ENCODE measurements at places on chromosomes 1 and 21.

- DNase-seq = no peak
These were observed 109.5 kb upstream of the LMO4 start for GRCh38 chr1:87219141-87219540.

GRCh38 chr1:201946224-201946908, at the start of gene LMOD1:
TSS of gene LMOD1 (minus strand) at chr1:201946548. CDS start at chr1:201946340, 208 bp downstream.
- DNase-seq = no peak

DNA sequence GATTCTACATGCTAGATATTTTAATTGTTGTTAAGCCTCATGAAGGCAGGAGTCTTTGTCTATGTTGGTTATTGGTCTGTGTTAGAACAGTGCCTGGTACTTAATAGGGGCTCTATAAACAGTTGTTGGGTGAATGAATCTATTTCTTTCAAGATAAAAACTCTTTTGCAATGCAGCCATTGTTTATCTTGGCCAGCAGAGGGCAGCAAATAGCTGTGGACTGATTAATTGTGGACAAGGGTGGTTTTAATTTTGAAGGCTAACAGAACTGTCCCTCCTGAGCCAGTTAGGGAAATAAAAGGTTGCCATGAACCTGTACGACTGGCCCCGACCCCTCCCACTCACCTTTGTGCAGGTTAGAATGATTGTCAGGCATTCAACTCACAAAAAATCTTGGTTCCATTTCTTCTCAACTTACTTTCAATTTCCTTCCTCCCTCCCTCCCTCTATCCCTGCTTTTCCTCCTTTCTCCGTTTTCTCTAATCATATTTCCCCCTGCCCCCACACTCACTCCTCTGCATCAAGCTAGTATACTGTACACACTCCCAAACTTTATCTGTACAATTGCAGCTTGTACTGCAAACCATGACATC, 66.3 kb upstream of the DIRAS3 start:
- DNase-seq = no peak

DNA sequence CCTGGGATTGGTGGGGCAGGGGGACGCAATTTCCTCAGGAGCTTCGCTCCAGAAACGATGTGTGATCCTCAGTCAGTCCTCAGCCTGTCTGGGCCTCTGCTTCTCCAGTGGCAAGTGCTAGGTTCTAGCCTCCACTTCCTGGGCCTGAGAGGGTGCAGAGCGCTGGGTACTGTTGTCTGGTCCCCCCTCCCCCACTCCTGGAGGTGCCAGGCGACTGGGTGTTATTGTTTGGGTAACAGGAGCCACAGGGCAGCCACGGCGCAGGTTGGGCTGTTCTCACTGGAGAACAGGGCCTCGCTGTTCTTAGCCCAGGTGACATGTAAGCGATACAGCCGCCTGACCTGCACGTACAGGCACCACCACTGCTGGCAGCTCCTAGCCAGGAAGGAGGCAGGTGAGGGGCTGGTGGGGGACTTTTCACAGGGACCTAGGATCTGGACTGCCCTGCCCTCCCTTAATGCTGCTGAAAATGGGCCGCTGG, 2.1 kb downstream of the RPS6KA1 start:
- DNase-seq = no peak

DNA sequence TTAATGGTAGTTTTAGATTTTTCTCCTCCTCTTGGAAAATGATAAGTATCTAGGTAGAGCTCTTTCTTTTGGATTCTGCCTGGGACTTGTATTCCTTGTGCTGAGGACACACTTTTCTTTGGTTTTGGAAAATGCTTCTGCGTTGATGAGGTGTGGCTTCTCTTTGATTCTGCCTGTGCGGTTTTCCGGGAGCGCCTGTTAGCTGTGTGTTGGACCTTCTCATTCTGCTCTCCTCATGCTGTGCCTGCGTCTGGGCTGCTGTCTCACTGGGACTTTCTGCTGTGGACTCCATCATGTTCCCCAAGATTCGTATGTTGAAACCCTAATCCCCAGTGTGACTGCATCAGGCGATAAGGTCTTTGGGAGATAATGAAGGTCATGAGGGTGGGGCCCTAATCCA, 21.0 kb downstream of the C1orf174 start:
- DNase-seq = no peak

GRCh38 chr1:7253118-7253480, 467.8 kb downstream of the CAMTA1 start:
- no peak for DNase-seq

- DNase-seq = no peak
These were observed 127.9 kb downstream of the URB2 start for GRCh38 chr1:229753764-229754551.

DNA sequence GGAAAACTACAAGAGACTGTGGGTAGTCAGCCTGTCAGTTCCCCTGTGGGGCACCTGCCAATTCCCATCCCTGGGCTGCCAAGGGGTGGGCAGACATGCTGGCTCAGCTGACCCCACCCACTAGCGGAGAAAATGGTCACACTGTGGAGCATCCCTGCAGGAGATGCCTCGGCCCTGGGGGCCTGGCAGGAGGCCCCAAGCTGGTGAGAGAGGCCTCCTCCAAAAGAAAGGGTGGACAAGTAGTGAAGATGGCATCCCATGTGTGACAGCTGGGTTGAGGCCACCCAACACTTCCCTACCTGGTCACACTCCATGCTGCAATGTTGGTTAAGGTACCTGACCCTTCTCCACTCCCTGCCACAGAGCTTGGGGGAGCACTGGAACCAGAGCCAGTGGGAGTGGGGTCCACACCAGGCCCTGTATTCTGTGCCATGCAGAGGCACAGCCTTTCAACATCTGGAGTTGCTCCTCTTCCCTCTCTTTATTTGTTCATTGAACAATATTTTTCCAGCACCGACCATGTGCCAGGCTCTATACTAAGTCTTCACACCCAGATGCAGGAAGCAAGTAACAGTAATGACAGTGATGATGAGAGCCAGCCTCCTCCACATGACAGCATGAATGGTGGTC, 59.5 kb downstream of the KLHDC7A start:
- no peak for DNase-seq

DNA sequence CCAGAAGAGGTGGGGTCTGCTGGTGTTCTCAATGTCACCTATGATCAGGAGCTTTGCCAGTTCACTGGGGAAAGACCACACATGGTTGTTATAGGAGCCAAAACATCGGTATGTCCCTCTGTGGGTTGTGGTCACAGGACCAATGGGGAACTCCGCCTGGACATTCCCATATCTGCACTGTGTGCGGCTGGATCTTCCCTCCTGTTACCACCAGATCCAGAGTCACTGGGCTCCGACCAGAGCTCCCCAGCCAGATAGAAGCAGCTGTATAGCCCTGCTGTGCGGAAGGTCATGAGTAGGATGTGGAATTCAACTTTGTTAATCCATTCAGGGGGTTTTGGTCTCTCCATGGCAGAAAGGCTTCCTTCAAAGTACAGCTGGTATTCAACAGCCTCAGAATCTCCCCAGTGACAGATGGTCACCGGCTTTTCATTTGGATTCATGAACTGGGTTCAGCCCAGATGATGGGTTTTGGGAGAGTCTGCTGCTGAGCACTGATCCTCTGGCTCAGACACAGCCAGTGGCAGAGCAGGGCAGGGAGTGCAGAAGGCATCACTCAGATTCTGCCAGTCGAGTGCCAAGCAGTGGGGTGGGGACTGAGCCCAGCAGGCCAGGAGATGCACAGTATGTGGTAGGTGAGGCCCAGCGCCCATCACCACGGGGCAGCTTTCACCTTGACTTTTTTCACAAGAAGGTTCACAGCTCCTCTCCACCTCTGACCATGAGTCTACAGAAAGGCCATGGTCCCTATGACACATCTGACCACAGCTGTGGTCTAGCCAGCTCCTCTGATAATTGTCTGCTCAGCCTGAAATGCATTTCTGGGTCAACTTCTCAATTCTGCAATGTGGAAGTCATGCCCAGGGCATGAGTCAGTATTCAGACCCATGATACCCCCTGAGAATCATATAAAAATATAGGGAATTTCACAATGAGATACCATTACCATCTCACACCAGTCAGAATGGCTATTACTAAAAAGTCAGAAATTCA, 2.9 kb upstream of the SHCBP1L start:
- DNase-seq = no peak

DNA sequence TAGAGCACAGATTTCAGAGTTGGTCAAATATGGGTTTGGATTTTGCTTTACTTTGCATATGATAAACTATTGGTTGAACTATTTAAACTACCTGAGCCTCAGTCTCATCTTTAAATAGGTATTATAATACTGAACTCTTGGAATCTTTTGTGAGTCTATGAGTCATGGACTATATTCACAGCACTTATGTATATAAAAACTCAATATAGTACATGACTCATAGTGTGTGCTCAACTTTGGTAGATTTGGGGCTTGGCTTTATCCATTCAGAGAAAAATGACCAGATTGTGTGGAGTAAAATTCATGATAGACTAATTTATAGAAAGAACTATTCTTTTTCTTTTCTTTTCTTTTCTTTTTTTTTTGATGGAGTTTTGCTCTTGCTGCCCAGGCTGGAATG, 28.7 kb downstream of the FCRL3 start:
- DNase-seq = no peak

DNA sequence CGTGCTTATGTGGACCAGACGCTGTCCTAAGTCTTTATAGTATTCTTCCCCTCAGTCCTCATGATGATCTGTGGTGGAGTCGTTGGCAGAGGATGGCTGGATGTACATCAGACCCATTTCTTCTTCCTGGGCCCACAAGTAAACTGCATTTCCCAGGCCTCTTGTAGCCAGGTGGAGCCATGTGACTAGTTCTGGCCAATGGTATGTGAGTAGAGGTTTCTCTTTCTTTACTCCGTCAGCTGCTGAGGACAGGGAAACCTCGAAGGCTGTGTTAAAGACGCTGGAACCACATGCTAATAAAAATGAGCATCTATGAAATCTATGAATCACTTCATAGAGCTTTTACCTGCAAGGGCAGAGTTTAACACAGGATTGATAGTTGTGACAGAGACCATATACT, 18.7 kb upstream of the ZNF362 start:
- DNase-seq = no peak

DNA sequence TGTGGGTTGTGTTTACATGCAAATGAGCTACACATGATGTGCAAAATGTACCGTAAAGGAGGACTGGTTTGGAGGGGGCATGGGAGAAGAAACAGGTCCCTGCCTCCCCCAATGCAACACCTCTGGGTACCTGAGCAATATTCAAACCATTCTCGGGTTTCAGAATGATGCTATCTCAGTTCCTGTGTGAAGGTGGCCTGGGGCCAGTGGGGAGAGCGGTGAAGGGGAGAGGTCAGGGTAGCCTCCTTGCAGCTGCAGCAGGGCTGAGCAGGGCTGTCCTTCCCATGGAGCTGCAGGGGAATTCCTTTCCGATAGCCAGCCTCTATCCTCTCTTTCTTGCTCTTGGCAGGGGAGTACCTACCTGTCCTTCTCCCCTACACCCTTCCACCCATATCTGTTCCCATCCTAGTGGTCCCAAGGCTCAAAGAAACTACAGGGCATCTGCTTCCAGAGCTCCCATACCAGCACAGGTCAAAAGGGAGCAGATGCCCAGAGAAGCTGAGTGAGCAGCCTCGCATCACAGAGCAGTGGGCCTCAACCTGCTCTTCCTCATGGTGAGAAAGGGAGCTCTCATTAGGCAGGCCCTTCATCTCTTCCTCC, 11.9 kb downstream of the MEF2D start:
- no peak for DNase-seq

DNA sequence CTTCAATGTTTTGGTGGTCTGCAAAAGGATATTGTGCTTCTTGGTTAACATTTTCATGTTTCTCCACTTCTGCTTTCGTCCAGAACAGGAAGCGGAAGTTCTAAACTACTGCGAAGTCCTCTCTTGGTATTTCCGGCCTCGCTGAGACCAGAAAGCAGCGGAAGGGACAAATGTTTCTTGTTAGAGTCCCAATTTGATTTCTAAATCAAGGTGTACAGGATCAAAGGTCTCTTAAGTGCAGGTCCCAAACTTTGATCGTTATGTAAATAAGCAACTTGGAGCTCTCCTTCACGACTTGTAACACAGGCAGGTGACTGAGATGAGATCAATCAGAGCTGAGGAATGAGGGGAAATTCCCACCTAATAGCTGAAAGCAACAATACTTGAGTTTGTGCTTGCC, 40.1 kb upstream of the HMCN1 start:
- DNase-seq = no peak

DNA sequence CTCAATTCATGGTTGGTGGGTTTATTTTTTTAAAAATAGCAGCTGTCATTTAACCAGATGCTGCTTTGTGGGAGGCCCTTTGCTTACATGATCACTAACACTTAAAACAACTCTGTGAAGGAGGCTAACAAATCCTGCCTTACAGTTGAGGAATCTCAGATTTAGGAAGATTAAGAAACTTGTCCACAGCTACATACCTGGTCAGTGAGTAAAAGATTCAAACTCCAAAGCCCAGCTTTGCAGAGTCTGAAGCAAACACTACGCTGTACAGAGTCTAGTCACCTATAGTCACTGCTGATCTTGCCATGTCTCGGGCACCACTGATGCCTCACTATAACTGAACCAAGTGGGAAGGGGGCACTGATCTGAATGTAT, 535.4 kb downstream of the SMYD3 start:
- no peak for DNase-seq

DNA sequence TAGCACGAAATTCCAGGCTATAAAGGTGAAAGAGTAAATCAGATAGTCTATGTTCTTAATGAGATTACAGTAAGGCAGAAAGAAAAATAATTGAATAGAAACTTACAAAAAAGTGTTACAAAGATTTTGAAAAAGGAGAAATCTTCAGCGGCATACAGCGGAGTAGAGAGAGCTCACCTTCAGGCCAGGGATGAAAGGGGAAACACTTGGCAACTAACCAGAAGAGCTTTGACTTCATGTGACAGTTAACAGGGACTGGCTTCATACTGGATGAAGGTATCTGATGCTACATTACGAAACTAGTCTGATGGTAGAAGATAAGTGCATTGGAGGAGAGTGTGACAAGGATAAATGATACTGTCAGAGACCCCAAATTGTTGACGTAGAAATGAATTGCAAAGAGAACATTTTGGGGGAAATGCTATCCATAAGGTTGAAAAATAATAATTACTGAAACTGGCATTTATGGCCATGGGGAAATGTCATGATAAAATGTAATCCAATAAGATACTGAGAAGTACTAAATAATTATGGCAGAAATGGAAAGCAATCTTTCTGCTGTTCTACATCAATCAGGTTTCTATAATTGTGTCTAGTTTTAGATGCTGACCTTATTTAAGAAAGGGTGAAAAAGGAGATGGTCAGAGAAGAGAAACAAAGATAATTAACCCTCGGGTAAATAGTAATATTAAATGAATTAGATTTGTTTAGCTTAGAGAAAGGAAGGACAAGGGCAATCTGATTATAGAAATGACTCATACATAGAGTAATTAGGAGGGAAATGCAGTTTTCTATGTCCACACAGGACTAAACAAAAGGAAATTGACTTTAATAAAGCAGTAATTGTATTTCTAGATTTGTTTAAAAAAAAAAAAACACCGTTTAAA, 808.7 kb downstream of the NCAM2 start:
- no peak for DNase-seq

DNA sequence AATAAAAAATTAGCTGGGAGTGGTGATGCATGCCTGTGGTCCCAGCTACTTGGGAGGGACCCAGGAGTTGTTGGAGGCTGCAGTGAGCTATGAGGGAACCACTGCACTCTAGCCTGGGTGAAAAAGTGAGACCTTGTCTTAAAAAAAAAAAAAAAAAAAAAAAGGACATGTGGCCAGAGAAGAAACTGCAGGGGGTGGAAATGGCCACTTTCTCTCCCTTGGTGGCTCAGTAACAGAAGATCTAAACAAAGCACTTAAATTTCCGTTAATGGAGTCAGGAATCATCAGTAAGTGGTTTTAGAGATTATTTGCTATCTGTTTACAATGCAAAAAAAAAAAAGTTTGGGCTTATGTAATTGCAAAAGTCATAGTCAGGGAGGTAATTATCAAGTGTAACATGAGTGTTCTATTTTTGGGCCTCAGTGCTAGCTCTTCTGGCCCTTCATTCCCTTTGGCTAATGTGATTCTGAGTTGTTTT, 19.3 kb upstream of the OPRD1 start:
- no peak for DNase-seq

Data from activated CD8-positive, alpha-beta memory T cell treated with anti-CD3 and anti-CD28 coated beads for 4 hours (primary cell).